ENCODE measurements at places on chromosomes 12 and 14. TPM values are rescaled to one million over a fixed set of nuclear protein-coding genes. Genes with fewer than 3 reads are reported as not detected.

DNA sequence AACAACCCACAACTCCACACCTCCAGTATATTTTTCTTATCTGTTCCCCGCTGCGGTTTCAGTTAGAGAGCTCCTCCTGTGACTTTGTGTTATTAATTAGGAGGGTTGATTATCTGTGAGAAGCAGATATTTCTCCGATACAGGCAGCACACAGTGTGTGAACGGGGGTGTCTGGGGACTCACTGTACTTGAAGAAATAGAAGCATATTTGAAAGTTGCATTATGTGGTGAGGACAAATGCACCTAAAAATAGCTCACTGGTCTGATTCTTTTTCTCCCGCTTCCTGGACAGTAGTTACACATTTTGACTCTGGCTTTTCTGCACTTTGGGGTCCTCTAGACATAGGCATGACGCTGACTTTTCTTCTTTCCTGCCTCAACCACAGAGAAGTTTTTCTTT is 277.7 kb downstream of the VRK1 start:
- H3K27me3 ChIP-seq = peaks cover 40% of the 10 kb centered on the region
- no peak overlapping the region for H3K4me3 ChIP-seq
- no peaks in the 10 kb centered on the region for H3K4me1 ChIP-seq
- no peaks in the 10 kb centered on the region for H3K36me3 ChIP-seq
- no peak for DNase-seq

Gene SRSF9
- 34.4 TPM for total RNA-seq

Gene SIX4
- 1.5 TPM for total RNA-seq

DNA sequence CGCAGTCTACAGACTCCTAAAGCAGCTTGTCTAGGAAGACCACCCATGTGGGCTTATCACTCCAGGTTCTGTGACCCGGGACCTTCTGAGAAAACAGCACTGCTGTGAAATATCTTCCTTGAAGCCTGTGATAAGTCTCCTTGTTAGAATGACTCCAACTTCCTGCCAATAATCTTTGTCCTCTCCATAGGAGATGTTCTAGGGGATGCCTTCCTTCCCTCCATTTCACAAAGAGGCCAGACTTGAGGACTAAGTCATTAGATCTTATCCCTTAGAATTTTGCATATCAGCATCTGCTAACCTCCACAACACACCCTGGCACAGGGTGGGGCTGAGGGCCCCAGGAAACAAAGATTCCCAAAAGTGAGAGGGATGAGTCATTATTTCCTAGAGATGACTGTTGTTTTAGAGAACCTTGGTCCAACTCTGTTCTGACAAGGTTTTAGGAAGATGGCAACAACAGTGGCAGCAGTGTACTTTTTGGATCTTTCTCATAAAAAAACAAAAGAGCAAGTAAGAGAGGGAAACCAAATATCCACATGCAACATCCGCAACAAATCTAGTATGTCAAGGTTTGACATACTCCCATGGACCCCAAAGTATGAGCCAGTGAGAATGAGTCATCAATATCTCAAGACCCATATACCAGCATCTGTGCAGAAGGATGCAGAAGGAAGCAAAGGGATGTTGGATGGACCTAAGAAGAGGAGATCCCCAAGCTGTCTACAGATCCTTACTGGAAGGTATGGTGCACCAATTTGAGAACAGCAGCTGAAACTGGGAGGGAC is 6.0 kb downstream of the LTB4R start:
- H3K27me3 ChIP-seq = peaks cover 46% of the 10 kb centered on the region
- peaks cover 21% of the 10 kb centered on the region for H3K36me3 ChIP-seq
- no peak overlapping the region for H3K27ac ChIP-seq
- no peak for DNase-seq
- no peak overlapping the region for H3K4me3 ChIP-seq
- H3K4me1 ChIP-seq = peaks cover 52% of the 10 kb centered on the region

DNA sequence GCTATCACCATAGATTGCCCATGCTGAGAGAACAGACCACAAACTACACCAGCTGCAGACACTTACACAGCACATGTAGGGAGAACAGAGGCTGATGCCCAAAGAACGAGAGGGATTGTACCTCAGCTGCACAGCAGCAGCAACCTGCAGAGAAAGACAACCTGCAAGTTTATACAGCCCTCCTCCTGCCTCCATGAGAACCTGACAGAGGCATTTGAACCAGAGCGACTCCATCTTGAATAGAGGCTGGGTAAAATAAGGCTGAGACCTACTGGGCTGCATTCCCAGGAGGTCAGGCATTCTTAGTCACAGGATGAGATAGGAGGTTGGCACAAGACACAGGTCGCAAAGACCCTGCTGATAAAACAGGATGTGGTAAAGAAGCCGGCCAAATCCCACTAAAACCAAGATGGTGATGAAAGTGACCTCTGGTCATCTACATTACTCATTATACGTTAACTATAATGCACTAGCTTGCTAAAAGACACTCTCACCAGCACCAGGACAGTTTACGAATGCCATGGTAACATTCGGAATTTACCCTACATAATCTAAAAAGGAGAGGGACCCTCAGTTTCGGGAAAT is 262.4 kb upstream of the HMGA2 start:
- H3K27me3 ChIP-seq = peaks cover 8% of the 10 kb centered on the region
- H3K4me3 ChIP-seq = no peak overlapping the region
- no peak for DNase-seq
- no peak overlapping the region for H3K27ac ChIP-seq

Data from left ventricle myocardium inferior (tissue), 1 donor.